ENCODE measurements at places on chromosomes 1 and 21. TPM values are rescaled to one million over a fixed set of nuclear protein-coding genes. Genes with fewer than 3 reads are reported as not detected.

GRCh38 chr21:38352536-38353219 is 95.9 kb downstream of the KCNJ15 start:
- no peak for DNase-seq

DNA sequence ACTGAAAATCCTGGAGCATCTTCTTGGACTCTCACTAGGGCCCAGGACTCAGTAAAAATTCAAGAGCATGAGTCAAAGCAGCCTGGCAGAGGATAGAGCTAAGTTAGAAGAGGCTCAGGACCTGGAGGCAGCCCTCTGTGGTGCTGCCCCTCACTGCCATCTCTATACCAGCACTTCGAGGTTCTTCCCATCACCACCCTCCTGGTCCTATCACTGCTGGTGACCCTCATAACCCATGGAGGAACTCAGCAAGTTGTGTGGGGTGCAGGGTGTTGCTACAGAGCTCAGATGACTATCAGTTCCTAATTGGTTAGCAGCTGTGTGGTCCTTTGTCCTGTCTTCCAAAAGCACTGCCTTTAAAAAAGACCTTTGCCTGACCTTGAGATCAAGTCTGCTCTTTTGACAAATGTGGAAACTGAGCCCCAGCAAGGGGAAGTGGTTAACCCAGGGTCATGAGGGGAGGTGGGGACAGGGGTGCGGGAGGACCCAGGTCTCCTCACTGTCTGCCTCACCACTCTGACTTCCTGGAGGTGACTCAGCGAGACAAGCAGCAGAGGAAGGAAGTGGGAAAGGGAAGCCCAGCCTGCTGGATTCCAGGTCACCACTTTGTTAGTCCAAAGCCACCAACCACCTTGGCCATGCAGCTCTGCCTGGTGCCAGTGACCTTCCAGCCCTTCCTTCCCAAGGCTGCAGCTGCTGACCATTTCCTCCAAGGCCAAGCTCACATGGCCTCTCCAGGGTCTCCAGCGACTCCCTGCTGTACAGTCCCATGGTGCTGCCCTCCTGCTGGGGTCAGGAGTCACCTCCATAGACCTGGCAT is 199.4 kb upstream of the EDN2 start:
- DNase-seq, result peak; percentile 50

- DNase-seq, result peak; percentile 79
Measured at GRCh38 chr1:28199328-28200233, 23.1 kb upstream of the PTAFR start.

TMEM81 gene
- 2.6 TPM for total RNA-seq

Data from activated T-helper 1 cell treated with anti-CD3 and anti-CD28 coated beads, Interleukin-12 subunit alpha, Interleukin-12 subunit beta, Interleukin-2, Interleukin-4 antibody, amounts not matched to agents 30 ng/mL and 10 ng/mL and 1 ng/mL, durations not matched to agents 14 hours and 24 hours and 36 hours (primary cell).